Bone marrow (tissue), 2 donors: ENCODE measurements at places on chromosomes 3 and 15.

DNA sequence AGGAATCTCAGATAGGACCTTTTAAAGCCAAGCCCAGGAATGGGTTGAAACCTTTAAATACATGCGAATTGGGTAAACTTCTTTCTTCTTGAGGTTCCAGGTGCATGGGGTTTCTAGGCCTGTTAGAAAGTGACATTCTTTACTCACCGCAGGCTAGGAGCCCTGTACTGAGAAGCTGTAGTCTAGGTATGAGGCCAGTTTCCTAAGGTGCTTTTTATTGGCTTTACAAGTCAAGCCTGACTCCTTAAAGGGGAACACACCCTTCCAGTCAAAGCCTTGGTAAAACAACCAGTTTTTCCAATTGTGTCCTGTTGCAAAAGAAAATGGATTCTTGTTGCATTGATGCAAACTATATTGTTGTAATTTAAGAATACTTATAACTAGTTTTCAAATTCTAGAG is 76.1 kb upstream of the ATP11B start:
- no peak for DNase-seq

DNA sequence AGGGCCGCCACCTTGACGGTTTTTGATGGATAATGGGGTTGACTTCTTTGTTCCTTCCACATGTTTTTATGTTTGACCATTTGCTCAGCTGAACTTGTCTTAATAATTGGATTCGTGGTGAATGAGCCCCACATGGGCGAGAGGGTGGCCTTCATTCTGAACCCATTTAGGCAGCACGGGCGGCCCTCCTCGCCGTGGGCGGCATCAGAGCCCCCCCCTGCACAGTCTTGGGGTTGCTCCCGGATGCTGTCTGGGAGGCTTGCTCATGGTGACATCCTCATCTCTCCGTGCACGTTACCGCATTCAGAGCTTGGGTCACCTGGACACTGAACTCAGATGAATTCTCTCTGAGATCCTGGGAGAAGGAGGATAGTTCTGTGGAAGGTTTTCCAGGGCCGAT is 172.3 kb upstream of the OSBPL11 start:
- DNase-seq, result no peak

DNA sequence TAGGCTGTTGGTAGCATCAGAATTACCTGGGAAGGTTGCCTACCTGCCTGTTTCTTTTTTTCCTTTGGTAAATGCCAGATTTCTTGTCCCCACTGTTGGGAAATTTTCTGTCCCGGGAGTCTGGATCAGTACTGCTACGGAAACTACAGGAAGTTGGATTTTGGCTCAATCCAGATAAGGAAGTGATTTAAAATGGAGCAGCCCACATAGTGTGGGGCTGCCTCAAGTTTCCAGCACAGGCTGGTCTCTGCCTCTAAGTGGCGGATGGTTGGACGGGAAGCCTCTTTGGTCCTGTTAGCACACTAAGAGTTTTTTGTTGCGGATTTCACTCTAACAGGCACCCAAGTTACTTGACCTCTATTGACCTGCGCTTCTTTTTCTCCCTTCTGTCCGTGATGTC is 54.7 kb downstream of the EEFSEC start:
- DNase-seq, result no peak

- DNase-seq, result no peak
Measured at GRCh38 chr3:29534006-29534405, 253.1 kb downstream of the RBMS3 start.

DNA sequence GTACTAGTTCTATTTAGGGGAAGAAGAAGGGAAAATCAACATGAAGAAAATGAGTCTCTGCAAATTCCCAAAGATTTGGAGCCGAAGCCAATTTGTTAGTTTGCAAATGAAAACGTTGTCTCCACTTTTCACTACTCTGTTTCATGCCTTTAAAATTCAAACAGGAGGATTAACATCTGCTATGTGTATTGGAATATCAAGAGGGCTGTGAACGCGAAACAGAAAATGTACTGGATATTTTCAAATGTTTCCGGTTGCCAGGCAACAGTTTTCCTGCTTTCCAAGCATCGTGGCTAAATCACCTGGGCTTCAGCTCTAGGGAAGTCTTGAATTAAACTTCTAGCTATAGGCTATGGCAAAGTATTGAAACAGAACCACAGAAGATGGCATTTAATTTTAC is 172.8 kb downstream of the KCNMB2 start:
- no peak for DNase-seq

GRCh38 chr3:150158943-150159625 is 188.4 kb upstream of the PFN2 start:
- DNase-seq, result no peak

DNA sequence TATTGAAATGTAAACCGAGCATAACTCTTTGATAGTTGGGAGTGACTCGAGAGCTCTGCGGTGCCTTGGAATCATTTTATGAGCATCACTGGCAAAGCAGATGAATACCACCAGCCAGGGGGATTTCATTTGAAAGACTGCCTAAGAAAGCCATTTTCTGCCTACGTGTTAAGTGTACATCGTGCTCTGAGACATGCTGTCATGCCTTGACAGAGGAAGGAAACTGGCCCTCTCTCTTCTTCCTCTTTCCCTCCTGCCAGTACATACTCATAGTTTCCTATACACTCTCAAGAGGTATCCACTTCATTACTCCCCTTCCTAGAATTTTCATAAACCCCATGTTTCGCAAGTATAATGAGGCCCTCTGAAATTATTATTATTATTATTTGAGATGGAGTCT is 8.8 kb downstream of the BCL2A1 start:
- DNase-seq, result no peak

- DNase-seq, result no peak
Measured at GRCh38 chr3:110773413-110773954, 298.1 kb upstream of the NECTIN3 start.

GRCh38 chr15:64751464-64751863 is 23.9 kb downstream of the RBPMS2 start:
- DNase-seq, result no peak

DNA sequence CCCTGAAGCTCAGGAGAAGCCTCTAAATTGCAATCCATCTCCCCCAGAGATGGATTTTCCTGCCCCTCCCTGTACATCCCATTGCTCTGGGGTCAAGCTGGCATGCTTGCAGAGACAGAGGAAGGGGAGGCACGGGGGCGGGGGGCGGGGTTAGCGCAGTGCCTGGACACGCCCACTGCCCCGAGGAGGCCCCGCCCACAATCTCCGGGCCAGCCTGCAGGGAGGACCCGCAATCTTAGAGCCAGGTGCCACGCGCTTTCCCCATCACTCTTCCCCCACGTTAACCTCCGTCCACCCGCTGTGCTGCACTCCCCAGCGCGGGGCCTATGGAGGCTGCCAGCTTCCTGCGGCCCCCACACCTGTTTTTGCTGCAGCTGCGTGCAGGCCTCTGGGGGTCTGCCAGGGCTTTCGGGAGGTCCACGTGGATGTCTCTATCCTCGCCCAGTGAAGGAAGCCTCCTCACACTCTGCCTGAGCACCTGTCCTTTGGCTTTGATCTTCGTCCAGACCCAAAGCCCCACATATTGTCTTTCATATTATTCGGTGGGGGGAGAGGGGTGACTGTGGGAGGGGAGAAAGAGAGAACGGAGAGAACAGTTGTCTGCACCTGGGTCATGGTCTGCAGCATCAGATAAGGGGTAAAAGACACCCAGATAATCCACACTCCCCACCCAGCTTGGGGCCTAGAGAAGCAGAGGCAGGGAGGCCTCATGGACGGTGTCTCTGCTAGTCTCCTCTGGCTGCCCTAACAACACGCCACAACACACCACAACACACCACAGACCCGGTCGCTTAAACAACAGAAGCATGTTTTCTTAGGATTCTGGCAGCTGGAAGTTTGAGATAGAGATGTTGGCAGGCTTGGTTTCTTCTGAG is 118.0 kb upstream of the MEF2A start:
- DNase-seq, result no peak

GRCh38 chr15:64683378-64683777 is 92.0 kb downstream of the RBPMS2 start:
- DNase-seq, result no peak

DNA sequence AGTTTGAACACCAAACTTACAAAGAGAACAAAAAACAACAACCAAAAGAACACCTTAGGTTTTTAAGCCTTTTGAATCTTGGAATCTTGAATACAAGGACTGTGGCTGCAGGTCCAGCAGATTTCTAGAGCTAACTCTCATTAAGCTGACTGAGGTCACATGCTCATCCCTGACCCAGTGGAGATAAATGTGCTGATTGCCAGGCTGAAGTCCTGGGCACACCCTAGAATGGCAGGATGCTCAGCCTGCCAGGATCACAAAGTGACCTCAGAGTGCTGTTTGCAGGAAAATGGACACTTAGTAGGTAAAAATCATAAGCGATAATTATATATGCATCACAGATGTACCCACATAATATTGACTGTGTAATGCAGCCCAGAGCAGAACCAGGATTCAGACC is 245.3 kb upstream of the NR2E3 start:
- DNase-seq, result no peak

DNA sequence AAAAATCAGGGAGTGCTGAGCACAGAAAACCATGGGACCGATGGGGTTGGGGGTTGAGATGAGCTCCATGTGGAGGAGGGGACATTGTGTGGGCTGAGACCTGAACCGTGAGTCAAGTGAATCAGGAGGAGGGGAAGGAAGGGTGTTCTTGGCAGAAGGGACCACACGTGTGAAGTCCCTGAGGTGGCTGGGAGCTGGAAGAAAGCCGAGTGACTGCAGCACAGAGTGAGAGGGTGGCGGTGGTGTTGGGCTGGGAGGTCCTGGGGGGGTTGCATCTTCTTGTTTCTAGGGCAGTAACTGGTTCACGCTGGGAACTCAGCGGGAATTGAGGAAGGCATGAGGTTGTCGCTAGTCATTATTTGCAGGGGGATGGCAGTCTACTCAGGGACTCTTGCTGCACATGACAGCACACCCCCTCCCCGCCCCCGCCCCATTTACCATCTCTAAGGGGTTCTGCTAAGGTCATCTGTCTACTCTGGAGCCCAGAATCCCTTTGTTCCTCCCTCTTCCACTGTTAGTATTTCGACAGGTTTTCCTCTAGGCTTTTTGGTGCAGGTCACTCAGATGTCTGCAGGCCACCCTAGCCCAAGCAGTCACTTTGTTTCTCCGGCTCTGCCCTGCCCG is 254.3 kb downstream of the TLE3 start:
- no peak for DNase-seq

DNA sequence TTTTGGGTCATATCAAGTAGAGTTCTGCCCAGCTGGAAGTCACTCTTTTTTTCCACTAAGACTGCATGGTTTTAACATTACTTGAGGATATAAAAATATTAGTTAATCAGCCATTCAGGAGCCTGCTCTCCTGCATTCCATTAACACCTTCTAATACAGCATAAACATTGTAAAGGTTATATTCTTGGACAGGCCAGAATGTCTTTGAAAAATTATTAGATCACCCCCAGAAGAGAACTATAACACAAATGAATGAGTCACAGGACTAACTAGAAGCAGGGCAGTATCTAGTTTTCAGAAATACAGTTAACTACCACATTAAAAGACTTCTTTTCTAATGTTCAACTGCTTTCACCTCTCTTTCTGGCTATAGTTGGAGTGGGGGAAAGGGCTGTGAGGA is 80.9 kb downstream of the THBS1 start:
- no peak for DNase-seq

GRCh38 chr3:133933097-133934024 is 37.7 kb upstream of the RAB6B start:
- DNase-seq, result no peak

- DNase-seq, result no peak
Measured at GRCh38 chr15:78207110-78207458, 27.3 kb downstream of the ACSBG1 start.

DNA sequence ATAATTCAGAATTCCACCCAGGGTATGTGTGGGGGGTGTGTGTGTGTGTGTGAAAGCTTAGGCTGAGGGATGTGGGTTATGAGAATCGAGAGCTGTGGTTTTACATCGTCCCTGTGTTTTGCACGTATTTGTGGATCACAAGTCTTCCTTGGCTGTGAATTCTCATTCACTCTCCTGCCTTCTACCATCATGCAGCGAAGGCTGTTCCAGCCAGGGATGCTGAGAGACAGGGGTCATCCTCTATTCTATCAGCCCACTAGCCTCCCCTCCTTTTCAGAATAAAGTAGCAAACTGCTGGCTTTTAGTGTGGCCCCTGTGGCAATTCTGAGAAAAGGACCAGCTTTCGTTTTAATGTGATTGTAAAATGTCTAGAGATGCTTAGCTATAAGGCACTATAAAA is 460.6 kb upstream of the NR2F2 start:
- no peak for DNase-seq

DNA sequence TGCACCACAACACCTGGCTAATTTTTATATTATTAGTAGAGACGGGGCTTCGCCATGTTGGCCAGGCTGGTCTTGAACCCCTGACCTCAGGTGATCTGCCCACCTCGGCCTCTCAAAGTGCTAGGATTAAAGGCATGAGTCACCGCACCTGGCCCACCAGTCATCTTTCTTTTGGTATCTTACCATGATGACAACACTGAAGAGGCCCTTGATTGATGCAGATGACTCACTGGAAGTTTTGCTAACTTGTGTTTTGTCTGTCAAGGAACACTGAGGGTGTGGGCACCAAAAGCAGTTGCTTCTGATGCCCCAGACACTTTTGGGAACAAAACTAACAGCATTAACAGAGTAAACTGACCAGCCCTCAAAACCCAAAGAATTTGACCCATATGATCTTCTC is 88.3 kb downstream of the MYO5A start:
- no peak for DNase-seq

DNA sequence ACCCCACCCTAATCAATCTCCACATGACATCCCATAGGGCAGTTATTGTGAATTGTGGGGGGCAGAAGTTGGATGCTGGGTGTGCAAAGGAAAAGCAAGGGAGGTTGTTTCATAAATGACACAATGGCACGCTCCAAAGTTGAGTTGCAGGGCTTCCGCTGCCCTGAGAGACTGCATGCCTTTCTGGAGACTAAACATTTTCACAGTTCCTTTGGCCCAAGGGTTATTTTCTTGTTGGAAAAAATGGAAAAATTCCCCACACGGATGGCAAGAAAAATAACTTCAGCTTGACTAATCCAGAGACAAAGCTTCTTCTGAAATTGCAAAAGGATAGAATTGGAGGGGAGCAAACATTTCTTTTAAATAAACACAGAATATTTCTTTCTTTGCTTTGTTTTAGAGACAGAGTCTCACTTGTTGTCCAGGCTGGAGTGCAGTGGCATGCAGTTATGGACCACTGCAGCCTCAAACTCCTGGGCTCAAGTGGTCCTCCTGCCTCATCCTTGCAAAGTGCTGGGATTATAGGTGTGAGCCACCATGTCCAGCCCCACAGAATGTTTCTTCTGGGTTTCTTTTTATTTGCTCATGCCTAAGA is 19.1 kb upstream of the TPM1 start:
- no peak for DNase-seq

DNA sequence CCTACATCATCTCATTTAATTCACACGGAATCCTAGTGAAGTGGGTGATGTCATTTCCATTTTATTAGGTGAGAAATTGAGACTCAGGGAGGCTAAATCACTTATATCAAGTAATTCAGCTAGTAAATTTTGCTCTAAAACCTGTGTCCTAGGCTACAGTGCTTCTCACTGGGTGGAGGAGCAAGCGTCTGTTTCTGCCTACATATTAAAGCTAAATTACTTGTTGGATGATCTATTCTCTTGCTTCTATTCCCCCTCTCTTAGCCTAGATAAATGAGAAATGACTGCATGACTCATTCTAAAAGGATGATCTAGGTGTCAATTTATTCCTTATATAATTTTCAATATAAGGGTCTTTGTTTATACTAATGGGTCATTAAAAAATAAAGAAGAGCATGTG is 37.8 kb upstream of the RBP1 start:
- DNase-seq, result no peak
